CD8-positive, alpha-beta T cell (primary cell): ENCODE measurements at places on chromosomes 1 and 21.

GRCh38 chr1:23402286-23403037 lies 22.1 kb downstream of the TCEA3 start:
- DNase-seq: no peak

GRCh38 chr1:215045698-215046308 lies 36.7 kb upstream of the KCNK2 start:
- no peak for DNase-seq

GRCh38 chr1:223035724-223036478 lies 107.1 kb downstream of the TLR5 start:
- no peak for DNase-seq

DNA sequence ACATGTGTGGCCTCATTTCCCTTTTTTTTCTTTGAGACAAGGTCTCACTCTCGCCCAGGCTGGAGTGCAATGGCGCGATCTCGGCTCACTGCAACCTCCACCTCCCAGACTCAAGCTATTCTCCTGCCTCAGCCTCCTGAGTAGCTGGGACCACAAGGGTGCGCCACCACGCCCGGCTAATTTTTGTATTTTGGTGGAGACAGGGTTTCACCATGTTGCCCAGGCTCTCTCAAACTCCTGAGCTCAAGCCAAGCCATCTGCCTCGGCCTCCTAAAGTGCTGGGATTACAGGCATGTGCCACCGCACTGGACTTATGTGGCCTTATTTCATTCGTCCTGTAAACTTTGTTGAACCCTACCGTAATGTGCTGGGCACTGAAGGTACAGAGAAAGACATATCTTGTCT lies 569 bp upstream of the WARS2 start:
- peak; percentile 58 for DNase-seq

DNA sequence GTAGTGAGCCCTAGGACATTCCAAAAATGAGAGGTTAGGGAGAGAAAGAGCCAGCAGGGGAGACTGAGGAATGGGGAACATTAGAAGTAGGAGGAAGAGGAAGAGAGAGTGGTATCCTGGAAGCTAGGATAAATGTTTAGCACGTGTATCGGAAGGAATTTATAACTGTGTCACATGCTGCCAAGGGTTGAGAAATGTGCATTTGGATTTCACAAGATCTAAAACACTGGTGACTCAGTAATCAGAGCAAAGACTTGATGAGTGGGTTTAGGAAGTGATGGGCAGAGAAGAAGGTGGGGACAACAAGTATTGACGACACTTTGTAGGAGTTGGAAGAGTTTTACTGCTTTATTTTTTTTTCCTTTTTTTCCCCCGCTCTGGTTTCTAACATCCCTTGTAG lies 193.9 kb downstream of the FMN2 start:
- DNase-seq: no peak

GRCh38 chr1:24149866-24150233 lies 6.9 kb upstream of the IL22RA1 start:
- no peak for DNase-seq

GRCh38 chr1:174968750-174969244 lies 30.9 kb upstream of the CACYBP start:
- DNase-seq: peak; percentile 55

GRCh38 chr1:70966018-70966638 lies 81.5 kb downstream of the PTGER3 start:
- DNase-seq: no peak

DNA sequence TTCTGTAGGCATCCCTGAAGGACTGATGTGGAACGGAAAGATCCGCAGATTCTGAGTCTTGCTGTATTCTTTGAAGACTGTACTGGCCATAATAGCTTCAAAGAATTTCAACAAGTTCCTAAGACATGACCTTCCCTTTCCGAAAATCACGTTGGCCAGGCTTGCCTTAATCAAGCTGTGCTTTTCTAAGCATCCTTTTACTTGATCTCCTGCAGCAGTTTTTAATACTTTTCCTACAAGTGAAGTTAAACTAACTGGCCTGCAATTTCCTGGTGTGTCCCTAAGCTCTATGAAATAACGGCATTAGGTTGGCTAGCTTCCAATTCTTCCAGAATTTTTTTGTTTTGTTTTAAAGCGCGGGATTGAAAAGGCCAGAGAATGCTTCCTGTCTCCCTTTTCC lies 40.3 kb downstream of the SPAG17 start:
- DNase-seq: no peak

- DNase-seq: no peak
Observed at GRCh38 chr1:4689271-4689935, 35.0 kb downstream of the AJAP1 start.
